ENCODE measurements at places on chromosomes 7 and 10.

DNA sequence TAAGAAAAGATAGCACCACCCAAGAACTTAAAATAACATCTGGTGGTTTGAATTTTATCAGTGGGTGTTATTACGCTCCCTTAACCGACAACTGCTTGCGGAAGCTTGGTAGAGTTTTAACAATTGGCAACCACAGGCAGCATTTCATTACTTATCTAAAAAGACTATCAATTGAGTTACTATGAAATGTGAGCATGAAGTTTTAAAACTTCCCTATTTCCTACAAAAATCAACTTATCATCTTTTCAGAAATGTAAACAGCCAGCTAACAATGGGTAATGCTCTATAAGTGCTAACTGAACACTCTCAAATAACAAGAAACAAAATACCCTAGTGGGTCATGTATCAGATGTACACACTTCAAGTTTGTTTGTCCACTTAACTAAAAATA is 68.8 kb downstream of the OSBPL3 start:
- H3K4me1 ChIP-seq, result peaks cover 4% of the 10 kb centered on the region
- no peak overlapping the region for H3K27ac ChIP-seq
- H3K4me3 ChIP-seq, result no peak overlapping the region
- no peak for DNase-seq

DNA sequence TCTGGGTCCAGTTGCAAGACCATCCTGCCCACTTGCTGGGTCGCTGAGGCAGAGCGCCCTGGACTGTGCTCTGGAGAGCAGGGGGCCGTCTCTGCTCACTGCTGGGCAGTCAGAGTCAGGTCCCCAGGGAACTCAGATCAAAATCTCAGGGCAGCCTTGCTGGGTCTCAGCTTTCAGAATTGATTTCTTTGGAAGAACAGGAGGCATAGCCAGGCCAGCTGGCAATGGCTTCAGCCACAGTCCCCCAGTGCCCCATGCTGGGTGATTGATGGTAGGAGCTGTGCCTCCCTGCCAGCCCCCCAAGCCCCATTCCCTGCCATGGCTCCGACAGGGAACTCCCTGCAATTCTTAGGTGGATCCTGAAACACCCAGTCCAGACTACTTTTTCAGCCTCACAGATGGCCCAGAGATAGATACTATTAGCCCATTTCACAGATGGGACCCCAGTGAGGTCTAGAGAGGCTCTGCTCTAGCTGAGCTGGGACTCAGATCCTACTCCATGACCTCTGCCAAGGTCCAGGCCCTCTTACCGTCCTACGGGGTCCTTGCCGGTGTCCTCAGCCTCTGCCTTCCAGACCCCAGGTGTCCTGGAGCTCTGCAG is 467 bp downstream of the MMRN2 start:
- no peak overlapping the region for H3K27ac ChIP-seq
- H3K4me1 ChIP-seq, result peaks cover 56% of the 10 kb centered on the region
- no peak overlapping the region for H3K4me3 ChIP-seq
- H3K36me3 ChIP-seq, result no peaks in the 10 kb centered on the region

DNA sequence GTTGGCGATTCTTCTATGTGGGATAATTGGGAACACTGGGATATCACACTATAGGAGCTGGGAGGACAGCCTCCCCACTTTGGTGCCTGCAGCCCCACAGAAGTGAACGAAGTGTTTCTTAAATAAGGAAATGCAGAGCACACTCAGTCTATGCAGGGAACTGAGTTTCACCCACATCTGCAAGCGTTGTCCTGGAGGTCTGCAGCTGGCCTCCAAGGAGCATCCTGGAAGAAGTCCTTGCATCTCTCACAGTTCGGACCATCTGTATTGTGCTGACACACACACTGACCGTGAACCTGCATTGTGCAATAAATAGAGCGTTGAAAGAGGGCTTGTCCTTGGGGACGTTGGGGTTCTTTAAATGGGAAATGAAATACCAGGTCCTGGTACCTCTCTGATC is 25.8 kb downstream of the LAMB4 start:
- no peak overlapping the region for H3K27ac ChIP-seq
- peaks cover 11% of the 10 kb centered on the region for H3K4me1 ChIP-seq
- no peak overlapping the region for H3K4me3 ChIP-seq
- H3K27me3 ChIP-seq, result no peaks in the 10 kb centered on the region
- no peak for DNase-seq

DNA sequence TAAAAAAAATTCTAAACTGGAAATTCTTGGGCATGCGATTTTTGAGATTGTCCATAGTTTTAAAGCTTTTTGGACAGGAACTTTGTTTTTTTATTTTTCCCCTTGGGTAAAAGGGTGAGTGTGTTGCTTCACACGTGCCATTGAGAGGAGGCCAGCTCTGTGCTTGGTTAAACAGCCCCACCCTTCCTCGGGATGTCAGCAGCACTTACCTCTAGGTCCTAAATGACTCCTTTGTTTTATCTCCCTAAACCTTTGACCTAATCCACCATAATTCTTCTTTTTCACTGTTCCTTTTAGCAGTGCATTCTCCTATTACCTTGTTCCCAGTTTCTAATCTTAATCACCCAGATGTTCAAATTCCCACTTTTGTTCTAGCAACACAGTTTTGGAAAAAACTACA is 83.5 kb downstream of the SEMA3D start:
- H3K36me3 ChIP-seq, result no peaks in the 10 kb centered on the region
- peak overlapping the region; percentile 13 for H3K27ac ChIP-seq
- DNase-seq, result no peak
- peaks cover 34% of the 10 kb centered on the region for H3K4me1 ChIP-seq
- H3K4me3 ChIP-seq, result no peak overlapping the region

DNA sequence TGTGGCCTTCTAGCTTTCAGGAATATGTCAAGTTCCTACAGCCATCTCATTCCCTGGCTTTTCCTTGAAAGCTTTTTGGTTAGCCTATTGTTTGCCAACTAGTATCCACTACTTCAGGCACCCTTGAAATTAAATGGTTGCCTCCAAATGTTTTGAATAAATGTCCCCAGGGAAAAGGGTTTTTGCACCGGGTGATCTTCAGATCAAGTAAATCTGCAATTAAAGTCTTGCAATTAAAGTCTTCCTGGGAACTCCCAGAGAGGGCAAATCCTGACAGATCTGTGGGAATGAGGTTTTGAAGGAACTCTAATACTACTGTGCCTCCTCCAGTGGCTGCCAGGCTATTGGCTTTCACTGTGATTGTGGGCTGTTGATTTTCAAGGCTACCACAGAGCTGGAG is 17.7 kb upstream of the ZNRF2 start:
- no peak for DNase-seq
- no peak overlapping the region for H3K27ac ChIP-seq
- no peaks in the 10 kb centered on the region for H3K36me3 ChIP-seq
- peaks cover 20% of the 10 kb centered on the region for H3K27me3 ChIP-seq

- H3K27ac ChIP-seq, result no peak overlapping the region
- peaks cover 13% of the 10 kb centered on the region for H3K4me1 ChIP-seq
- no peak for DNase-seq
- no peak overlapping the region for H3K4me3 ChIP-seq
- no peaks in the 10 kb centered on the region for H3K36me3 ChIP-seq
- no peaks in the 10 kb centered on the region for H3K27me3 ChIP-seq
Measured at GRCh38 chr7:21965291-21965690, 19.6 kb upstream of the CDCA7L start.

DNA sequence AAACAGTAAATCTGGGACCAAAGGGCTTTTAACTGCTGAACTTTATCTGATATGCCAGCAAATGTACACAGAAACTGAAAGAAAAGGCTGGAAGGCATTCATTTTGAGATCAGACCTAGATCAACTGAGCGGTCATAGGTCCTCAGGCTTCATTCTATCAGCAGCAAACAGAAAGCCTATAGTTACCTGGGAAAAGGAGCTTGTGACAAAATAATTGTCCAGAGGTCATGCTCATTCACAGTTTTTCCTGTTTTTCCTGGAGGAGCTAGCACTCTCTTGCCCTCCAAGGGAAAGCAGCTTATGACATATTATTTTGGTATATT is 320.2 kb downstream of the AHR start:
- H3K27ac ChIP-seq, result no peak overlapping the region
- DNase-seq, result no peak
- no peaks in the 10 kb centered on the region for H3K27me3 ChIP-seq
- H3K36me3 ChIP-seq, result peaks cover 3% of the 10 kb centered on the region

GRCh38 chr7:31476073-31476745 is 37.7 kb upstream of the ITPRID1 start:
- no peaks in the 10 kb centered on the region for H3K36me3 ChIP-seq
- H3K4me1 ChIP-seq, result no peaks in the 10 kb centered on the region
- H3K4me3 ChIP-seq, result no peak overlapping the region
- H3K27me3 ChIP-seq, result peaks cover 17% of the 10 kb centered on the region

DNA sequence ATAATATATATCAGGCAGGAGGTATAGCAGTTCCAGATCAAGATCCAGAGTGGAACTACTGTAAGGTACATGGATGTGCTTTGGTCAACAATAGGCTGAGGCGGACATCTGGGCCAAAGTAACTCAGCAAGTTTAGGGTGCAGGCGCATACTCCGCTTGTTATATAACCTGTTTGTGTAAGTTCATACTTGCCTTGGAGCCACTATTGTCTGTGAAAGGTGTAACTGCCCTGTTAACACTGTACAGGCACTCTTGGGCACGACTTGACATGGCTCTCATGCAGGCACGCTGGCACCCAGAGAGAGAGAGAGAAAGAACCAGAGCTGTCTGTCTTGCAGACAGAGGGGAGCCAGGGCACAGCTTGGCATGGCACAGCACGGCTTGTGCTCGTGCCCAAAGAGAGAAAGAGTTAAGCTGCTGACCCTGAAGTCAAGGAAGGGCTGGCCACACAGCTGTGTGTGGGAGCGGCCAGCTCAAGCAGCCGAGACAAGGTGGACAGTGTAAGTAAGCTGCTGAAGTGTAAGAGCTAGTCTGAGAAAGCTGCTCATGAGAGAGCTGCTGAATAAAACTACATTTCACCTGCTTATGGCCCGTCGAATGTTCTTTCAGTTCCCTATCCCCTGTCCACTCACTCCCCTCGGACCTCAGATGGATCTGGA is 47.8 kb upstream of the KAT6B start:
- H3K27ac ChIP-seq, result no peak overlapping the region
- H3K4me1 ChIP-seq, result no peaks in the 10 kb centered on the region
- no peaks in the 10 kb centered on the region for H3K36me3 ChIP-seq
- no peak for DNase-seq

DNA sequence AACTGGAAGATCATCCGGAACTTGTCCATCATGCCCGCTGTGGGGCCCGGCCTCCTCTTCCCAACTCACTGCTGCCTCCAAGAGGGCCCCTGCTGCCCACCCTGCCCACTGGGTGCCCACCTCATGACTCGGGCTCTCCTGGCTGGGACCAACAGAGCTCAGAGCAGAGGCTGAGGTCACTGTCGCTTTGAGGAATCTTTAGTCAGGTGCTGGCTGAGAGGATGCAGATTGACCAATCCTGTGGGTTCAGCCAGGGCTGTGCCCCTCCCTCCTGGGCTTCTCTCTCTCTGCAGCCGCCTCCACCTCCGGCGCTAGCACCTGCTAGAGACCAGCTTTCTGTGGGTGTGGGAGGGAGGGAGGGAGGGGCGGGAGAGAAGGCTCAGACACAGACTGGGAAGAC is at the start of gene CALHM1:
Gene CALHM1 (minus strand): TSS at position 181 of the 400 bp plus-strand sequence. CDS start 149 bp downstream, at position 32.
- H3K27ac ChIP-seq, result no peak within 1 kb of the TSS
- no peak within 1 kb of the TSS for H3K4me3 ChIP-seq
- H3K4me1 ChIP-seq, result no peaks in the 10 kb centered on the region
- H3K36me3 ChIP-seq, result no peaks in the 10 kb centered on the region

DNA sequence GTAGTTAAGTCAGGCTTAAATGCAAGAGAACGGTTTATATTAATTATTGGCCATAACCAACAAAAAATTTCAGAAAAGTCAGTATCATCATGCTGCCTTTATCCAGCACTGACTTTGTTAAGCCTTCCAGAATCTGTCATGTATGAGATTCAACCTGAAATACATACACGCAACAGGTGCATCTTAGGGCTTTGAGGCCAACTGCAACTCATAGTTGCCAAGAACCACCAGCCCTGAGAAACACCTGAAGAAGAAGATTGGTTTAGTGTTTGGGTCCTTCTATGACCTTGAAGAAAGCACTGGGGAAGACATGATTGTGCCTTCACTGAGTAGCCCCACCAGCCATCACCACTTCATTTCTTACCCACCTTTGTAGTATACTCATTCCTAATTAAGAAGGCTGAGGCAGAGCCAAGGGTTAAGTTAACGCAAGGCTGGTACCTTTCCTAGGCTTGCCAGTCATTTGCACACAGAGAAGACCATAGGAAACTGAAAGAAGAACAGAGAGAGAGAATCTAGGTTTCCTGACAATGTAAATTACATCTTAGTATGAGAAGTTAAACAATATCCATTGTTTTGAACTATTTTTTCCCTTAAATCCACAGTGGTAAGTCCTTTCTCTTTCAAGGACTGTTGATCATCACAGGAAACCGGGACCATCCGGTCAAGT is 200.1 kb upstream of the PRKCQ start:
- H3K36me3 ChIP-seq, result no peaks in the 10 kb centered on the region
- peaks cover 23% of the 10 kb centered on the region for H3K4me1 ChIP-seq
- no peaks in the 10 kb centered on the region for H3K27me3 ChIP-seq
- H3K4me3 ChIP-seq, result no peak overlapping the region
- no peak overlapping the region for H3K27ac ChIP-seq
